NCI-H2081 treated with DMSO at 0.1 percent for 48 hours (cell line): ENCODE measurements at places on chromosomes 13 and 19.

DNA sequence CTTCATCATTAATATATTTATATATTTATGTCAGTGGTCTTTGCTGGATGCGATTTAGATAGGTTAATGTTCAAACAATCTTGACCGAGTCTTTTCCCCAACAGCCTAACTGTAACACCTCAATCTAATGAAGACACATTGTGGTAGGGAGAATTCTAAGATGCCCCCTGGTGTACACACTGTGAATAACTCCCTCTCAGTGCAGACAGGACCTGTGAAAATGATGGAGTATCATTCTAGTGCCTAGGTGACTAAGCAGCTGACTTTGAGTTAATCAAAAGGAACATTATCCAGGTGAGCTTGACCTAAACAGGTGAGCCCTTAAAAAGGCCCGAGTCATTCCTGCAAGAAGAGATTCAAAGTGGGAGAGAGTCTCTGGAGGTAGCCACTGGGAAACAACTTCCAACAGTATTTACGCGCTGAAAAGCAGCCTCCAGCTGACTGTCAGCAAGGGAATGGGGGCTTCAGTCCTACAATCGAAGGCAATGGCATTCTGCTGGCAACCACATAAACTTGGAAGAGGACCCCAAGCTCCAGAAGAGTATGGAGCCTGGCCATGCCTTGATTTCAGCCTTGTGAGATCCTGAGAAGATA, 28.0 kb upstream of the KBTBD7 start:
- no peak for DNase-seq

DNA sequence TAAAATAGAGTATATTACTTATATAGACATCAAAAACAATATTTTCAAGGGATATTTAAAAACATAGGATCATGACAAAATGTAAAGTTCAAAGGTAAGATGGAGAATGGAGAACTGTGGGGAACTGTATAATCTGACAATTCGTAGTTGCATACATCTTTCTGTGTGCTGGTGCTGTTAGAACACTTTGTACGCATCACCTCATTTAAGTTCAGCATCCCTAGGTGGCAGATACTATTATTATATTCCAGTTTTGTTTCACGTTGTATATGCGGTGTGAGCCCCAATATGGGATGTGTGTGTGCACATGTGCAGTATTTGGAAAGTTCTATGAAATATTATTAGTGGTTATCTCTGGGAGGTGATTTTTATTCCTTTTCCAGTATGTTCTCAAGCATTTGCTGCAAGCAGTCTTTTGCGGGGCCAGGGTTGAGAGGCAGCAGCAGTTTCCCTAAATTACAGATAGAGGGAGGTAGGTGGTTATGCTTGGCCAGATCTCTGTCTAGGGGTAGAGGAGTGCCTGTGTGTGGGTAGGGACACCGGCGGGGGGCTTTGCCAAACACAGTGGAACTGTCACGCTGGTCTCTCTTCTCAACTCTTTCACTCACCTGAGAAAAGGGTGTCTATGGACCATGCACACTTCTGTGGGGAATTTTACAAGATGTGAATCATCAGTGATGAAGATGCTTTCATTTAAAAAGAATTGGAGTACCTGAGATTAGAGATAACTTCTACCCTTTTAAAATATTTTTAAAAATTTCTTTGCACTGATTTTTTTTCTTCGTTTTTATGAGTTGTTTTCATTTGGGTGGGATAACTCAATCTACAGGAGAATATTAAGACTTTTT, 55.6 kb upstream of the ALOX5AP start:
- no peak for DNase-seq

DNA sequence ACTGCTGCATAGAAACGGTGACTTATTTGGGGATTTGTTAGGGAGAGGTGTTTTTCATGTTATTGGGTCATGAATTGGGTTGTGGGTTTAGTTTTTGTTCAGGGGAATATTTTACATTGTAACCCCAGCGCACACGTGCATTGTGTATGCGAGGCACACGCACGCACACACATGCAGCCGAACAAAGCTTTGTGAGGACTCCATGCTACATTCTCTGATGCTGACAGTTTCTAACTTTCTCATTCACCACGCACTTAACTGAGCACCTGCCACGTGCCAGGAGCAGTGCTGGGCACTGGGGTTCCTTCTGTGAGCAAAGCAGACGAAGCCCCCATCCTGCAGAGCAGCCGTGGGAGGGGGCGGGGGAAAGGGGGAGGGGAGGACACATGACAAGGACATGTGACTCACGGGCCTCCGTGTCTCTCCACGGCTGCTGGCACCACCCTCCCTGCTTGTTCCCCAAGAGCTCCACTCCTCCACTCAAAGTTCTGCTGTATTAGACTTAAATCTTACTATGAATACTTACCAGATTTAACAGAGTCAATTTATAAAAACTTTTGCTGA, 55.6 kb downstream of the SLC7A9 start:
- no peak for DNase-seq

DNA sequence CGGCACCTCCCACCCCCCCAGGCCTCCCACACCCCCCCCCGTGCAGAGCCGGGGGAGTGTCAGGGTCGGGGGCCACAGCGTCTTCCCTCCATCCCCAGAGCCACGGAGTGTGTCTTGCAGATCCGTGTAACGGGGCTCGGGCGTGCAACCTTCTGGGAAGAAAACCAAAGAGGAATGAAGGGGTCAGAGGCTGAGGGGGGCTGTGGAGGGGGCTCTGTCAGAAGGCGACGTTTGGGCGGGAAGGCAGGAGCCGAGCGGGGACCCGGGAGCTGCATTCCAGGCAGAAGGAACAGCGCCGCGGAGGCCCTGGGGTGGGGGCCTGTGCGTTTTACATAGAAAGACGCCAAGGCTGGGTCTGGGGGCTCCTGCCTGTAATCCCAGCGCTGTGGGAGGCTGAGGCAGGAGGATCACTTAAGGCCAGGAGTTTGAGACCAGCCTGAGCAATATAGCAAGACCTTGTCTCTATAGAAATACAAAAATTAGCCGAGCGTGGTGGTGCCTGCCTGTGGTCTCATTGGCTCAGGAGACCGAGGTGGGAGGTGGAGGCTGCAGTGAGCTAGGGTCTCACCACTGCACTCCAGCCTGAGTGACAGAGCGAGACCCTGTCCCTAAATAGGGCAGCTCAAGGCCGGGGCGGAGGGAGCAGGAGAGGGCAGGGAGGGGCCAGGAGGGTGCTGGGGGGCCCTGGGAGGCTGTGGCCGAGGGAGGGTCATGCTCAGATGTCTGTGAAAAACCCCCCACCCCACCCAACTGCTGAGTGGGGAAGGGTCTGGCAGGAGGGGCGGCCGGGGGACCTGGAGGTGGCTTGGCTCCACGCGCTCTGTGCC, 27.8 kb downstream of the ARID3A start:
- no peak for DNase-seq

- no peak for DNase-seq
These were observed 377.0 kb downstream of the ITGBL1 start for GRCh38 chr13:101829484-101829883.
